ENCODE measurements at places on chromosomes 4 and X. TPM values are rescaled to one million over a fixed set of nuclear protein-coding genes. Genes with fewer than 3 reads are reported as not detected.

The SSX3 gene
- not detected for total RNA-seq

The LINC00632 gene
- 4.8 TPM for total RNA-seq

The ASB12 gene
- 0.33 TPM for total RNA-seq

The YY2 gene
- total RNA-seq = 1.7 TPM

The CYBB gene
- not detected for total RNA-seq

The GPR34 gene
- 1.3 TPM for total RNA-seq

The FREM3 gene
- not detected for total RNA-seq

The HHIP gene
- total RNA-seq = not detected

The GC gene
- total RNA-seq = not detected

The NMU gene
- not detected for total RNA-seq

The CD40LG gene
- 12.7 TPM for total RNA-seq

The DMD gene
- 8.4 TPM for total RNA-seq

The TRIM60 gene
- not detected for total RNA-seq

The OSTC gene
- 71.2 TPM for total RNA-seq

The HPRT1 gene
- 81.4 TPM for total RNA-seq

The COX7B2 gene
- total RNA-seq = not detected

The GYPA gene
- total RNA-seq = not detected

The PPEF2 gene
- total RNA-seq = 0.29 TPM

The SOD3 gene
- total RNA-seq = not detected

The C4orf36 gene
- total RNA-seq = not detected

The XAGE1A gene
- not detected for total RNA-seq

The GPRIN3 gene
- total RNA-seq = 67.5 TPM

The PHEX gene
- total RNA-seq = 1.1 TPM

The PRKG2 gene
- 0.63 TPM for total RNA-seq

The CSAG1 gene
- total RNA-seq = not detected

The RS1 gene
- total RNA-seq = not detected

The SLC34A2 gene
- total RNA-seq = not detected

The GPR78 gene
- total RNA-seq = not detected

The EPHA5 gene
- total RNA-seq = not detected

The ANXA10 gene
- total RNA-seq = not detected

The SLC7A11 gene
- total RNA-seq = 6.7 TPM

The CT83 gene
- not detected for total RNA-seq

The FAAH2 gene
- total RNA-seq = 2.2 TPM

The MAGEB10 gene
- not detected for total RNA-seq

The FANCB gene
- total RNA-seq = 12.0 TPM

The ADH1C gene
- total RNA-seq = not detected

The SOX3 gene
- total RNA-seq = not detected

The CFP gene
- 2.7 TPM for total RNA-seq

The SLC49A3 gene
- total RNA-seq = 1.1 TPM

The RASL11B gene
- 0.15 TPM for total RNA-seq

The SEC24D gene
- 40.3 TPM for total RNA-seq

The TXK gene
- total RNA-seq = 24.0 TPM

The CDKL2 gene
- 0.16 TPM for total RNA-seq

The PAGE4 gene
- not detected for total RNA-seq

The IL3RA gene
- 3.1 TPM for total RNA-seq

The SATL1 gene
- 0.09 TPM for total RNA-seq

The SOWAHB gene
- not detected for total RNA-seq

The PWWP3B gene
- total RNA-seq = not detected

The FGF13 gene
- total RNA-seq = not detected

The PASD1 gene
- total RNA-seq = not detected

The HUWE1 gene
- total RNA-seq = 300 TPM

The MID1 gene
- total RNA-seq = 0.33 TPM

The NHSL2 gene
- total RNA-seq = 0.45 TPM

The LRCH2 gene
- total RNA-seq = not detected

Measured in activated CD8-positive, alpha-beta memory T cell treated with anti-CD3 and anti-CD28 coated beads, Interleukin-2, amount 10 ng/mL, durations not matched to agents 7 days and 5 days (primary cell).